ENCODE measurements at places on chromosomes 6 and 20.

GRCh38 chr6:105985816-105986632 is 100.1 kb upstream of the PRDM1 start:
- no peak for DNase-seq

GRCh38 chr6:4472969-4473642 is 303.1 kb upstream of the CDYL start:
- DNase-seq, result no peak

DNA sequence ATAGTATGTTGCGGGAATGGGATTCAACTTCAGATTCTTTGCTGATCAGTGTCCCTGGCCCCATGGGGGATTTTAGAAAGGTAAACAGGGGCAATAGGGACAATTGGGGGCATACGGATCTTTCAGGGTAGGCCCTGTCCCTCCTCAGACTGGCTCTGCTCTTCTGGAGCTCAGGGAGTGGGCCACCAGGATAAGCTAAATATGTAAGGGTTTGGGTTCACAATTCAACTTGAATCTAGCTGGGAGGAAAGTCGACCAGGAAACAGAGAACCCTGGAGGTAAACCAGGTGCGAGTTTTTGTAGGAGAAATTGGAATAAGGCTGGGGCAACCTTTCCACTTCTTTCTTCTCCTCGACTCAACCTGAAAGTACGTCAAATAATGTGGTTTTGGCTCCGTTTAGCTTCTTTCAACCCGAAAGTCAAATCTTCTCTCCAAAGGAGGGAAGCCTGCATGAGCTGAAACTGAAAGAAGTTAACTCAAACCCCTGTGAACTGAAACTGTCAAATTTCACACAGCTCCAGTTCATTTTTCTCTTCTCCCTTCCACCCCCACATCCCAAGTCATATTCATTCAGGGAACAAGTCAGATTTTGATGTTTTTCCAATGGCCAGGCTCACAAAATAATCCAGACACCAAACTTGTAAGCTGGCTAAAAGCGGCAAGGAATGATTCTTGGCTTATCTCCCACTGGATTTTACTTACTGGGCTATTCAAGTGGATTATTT is 278.2 kb downstream of the CLIC5 start:
- no peak for DNase-seq

GRCh38 chr6:150567380-150567779 is 32.3 kb upstream of the PLEKHG1 start:
- DNase-seq, result no peak

- no peak for DNase-seq
These were observed 9.9 kb upstream of the WFDC2 start for GRCh38 chr20:45459606-45460005.

DNA sequence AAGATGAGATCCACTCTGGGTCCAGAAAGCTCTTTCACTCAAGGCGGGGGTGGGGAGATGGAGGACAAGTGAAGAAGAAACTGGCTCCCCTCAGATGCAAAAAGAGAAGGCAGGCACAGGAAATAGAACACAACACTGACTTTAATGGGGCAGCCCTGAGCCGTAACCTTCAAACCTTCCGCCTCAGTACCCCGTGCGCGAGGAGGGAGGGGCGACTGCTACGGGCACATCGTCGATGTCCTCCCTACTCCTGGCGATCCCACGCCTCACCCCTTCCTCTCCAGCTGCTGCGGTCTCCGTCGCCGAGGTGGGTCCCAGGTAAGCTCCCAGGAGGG is 3.9 kb downstream of the SPEF1 start:
- no peak for DNase-seq

DNA sequence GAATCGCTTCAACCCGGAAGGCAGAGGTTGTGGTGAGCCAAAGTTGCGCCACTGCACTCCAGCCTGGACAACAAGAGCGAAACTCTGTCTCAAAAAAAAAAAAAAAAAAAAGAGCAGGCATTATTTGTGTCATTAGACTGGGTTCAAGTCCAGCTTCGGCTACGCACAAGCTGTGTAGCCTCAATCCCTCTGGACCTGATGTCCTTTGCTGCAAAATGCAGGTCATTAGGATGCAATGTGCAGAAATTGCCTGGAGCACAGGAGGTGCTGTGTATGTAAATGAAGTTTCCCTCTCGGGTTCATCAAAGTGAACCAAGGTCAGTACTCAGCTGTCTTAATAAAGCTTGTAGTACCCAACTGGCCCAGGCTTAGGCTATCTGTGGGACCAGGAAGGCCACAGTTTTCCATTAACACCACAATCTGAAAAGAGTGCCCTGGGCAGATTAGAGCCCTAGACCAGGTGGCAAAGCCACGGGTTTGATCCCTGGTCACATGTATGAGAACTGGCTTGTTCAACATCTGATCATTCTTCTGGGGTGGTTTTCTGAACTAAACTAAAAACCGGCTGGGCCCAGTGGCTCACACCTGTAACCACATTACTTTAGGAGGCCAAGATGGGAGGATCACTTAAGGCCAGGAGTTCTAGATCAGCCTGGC is 155.3 kb downstream of the ZMYND8 start:
- DNase-seq, result no peak

- no peak for DNase-seq
These were observed 198.6 kb upstream of the SIM1 start for GRCh38 chr6:100663219-100663863.

DNA sequence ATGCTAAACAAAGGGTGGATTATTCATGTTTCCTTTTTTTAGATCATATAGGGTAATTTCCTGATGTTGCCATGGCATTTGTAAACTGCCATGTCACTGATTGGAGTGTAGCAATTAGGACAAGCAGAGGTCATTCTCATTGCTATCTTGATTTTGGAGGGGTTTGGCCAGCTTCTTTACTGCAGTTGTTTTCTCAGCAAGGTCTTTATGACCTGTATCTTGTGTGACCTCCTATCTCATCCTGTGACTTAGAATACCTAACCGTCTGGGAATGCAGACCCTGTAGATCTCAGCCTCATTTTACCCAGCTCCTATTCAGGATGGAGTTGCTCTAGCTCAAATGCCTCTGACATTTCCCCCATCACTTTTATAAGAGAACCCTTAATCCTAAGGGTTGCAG is 53.6 kb downstream of the CDS2 start:
- DNase-seq, result no peak

- no peak for DNase-seq
These were observed 64.2 kb upstream of the SLC35B3 start for GRCh38 chr6:8499540-8499939.

DNA sequence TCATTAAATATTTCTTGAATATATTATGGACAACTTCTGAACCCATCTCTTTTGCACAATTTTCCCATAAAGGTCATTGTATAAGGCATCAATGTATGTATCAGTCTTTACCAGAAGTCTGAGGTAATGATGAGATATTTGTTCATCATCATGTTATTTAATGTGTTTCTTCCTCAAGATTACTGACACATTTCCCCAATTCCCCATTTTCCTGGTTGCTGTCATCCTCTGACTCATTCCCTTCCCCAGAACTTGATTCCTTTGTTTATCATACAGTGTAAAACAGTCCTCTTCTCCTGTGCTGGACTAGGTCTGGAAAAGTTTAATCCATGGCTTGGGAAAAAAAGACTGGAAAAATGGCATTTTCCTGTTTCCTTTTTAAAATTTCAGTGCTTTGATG is 107.9 kb upstream of the FLRT3 start:
- no peak for DNase-seq

DNA sequence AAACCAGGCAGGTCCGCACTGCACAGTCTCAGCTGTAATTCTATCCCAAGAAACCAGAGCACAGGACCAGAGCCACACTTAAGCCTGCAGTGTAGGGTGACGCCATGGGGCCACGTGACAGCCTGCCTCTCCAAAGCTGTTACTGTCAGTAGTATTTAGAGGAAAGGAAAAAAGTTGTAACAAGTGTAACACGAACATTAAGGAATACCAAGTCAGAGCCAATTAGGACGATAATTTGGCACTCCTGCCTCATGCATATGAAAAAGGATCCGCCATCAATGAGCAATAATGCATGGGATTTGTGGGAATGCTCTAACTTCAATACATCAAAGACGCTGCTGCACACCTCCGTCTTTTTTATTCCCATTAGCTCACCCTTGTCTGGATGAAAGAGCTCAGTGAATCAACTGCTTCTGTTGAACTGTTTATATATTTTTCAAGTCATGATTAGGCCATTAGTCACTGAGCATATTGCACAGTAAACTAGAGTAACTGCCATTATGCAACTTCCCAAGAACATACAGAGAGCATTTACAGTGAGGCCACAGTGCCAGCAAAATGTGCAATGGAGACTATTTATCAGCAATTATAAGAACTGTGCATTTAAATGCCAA is 79.9 kb downstream of the ATXN1 start:
- DNase-seq, result no peak

DNA sequence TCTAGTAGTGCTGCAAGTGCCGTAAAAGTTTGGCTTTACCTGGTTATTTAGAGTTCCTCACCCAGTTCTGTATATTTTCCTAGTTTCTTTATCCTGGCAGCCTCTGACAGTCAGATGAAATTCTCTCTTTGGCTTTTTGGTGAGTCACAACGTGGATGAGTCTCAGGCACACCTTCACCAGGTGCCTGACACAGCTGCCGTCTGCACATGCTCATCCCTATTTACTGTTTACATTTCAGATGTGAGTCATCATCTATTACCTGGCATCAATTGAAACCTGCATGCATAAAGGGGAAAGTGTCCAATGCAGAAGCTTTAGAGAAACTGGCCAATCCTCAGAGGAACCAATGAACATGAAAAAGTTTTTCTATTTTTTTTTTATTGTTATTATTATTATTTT is 33.3 kb upstream of the ADGRF4 start:
- DNase-seq, result peak; percentile 0

GRCh38 chr6:56349194-56349593 is 101.8 kb upstream of the COL21A1 start:
- DNase-seq, result no peak

DNA sequence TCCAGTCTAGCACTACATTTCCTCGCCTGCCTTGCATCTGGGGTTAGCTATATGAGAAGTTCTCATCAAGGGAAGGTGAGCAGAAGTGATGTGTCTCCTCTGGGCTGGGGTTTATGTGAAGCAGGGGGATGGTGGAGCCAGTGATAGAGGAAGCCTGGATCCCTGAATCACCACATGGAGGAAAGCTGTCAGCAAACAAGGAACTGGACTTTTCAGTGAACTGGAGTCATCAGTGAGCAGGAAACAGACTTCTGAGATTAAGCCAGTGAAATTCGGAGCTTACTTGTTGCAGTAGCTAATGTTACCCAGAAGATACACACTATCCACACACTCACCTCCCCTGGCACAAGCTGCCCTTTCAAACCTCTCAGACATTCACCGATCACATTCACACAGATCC is 13.4 kb upstream of the TOX2 start:
- no peak for DNase-seq

DNA sequence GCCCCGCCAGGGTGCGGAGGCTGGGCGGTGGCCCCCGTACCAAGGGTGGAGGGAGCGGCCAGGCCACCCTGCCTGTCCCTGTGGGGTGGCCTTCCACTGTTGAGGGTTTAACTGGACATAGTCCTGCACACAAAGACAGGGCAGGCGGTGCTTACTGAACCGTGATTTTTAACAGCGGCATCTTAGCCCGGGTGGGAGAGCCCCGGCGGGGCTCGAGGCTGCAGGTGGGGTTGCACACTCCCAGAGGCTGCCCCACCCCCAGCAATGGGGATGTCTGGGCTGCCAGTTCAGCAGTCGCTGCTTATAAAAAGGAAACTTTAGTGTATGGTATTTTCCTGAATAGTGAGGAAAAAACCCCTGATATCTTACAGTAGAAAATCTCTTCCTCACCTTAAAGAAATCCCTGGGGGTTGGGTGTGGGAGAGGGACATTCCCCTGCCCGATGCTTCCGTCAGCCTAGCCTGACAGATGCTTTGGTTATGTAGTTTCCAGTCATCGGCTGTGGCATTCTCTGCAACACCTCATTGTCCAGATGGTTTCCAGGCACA is 79.4 kb downstream of the IRF4 start:
- no peak for DNase-seq

DNA sequence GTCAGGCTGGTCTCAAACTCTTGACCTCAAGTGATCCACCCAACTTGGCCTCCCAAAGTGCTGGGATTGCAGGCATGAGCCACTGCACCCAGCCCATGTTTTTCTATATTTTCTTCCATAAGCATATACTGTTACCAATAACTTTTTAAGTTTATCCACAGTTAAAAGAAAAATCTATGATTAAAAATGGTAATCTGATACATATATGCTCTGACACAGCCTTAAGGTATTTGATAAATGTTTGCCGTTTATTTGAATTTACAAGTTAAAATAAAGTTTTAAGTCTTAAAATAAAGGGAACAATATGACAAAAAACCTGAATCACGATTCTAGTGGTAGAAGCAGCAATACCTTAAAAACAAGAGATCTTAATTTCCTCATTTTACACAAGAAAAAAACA is 5.2 kb downstream of the STK38 start:
- no peak for DNase-seq

GRCh38 chr6:81938014-81938856 is 185.8 kb upstream of the TENT5A start:
- DNase-seq, result no peak

- DNase-seq, result no peak
These were observed 13.0 kb downstream of the RPP21 start for GRCh38 chr6:30357678-30358540.

- no peak for DNase-seq
These were observed 90.0 kb upstream of the BHLHE23 start for GRCh38 chr20:63096681-63097335.

DNA sequence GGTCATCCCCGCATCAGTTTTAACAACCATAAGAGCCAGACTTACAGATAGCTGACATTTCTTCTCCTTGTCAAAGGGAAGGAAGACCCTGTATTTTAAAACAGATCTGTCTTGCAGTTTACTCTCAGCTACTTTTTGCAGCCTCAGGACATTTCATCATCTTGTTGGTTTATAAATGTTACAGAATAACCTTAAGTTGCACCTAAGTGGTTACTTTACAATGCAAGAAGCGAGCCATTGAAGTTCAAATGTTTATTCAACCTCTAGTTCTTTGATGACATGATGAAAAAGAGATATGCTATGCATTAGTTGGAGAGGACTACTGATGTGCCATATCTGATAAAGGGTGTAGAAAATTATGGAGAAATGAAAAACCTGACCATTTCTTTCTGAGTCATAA is 187.9 kb upstream of the COL21A1 start:
- DNase-seq, result no peak

DNA sequence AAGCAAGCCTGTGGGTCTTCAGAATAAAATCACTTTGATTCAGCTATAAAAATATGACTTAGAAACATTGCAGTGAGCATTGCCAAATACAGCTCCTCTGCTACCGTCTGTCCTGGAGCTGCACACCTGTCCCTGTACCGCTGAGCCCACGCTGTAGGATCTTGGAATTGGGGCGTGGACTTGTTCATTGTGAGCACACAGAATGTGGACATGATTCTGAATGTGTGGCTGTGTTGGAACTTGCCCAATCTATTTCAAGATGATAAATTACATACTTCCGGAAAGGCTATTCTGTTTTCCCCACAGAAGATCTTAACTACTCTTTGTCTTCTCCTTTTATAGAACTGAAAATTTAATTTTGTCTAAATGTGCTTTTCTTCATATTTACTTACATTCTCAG is 107.3 kb downstream of the UST start:
- no peak for DNase-seq
